ENCODE measurements at places on chromosomes 6 and 20.

- no peak for DNase-seq
These were observed 45.5 kb downstream of the LRFN2 start for GRCh38 chr6:40541556-40542174.

DNA sequence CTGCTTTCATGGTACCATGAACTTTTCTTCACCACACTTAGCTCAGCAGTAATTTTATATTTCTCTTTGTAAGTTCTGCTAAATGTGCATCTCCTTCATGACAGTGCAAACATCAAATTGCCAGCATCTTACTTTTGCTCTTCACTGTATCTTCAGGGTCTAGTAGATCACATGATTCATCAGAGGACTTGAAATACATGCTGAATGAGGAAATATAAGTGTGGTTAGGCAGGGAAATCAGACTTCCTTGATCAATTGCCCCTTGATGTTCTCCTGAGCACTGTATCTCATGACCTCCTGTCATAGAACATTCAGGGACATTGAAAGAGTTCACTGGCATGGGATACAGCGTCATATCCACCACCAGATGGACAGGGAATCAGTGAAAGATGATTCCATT lies 25.3 kb upstream of the POLR1H start:
- no peak for DNase-seq

DNA sequence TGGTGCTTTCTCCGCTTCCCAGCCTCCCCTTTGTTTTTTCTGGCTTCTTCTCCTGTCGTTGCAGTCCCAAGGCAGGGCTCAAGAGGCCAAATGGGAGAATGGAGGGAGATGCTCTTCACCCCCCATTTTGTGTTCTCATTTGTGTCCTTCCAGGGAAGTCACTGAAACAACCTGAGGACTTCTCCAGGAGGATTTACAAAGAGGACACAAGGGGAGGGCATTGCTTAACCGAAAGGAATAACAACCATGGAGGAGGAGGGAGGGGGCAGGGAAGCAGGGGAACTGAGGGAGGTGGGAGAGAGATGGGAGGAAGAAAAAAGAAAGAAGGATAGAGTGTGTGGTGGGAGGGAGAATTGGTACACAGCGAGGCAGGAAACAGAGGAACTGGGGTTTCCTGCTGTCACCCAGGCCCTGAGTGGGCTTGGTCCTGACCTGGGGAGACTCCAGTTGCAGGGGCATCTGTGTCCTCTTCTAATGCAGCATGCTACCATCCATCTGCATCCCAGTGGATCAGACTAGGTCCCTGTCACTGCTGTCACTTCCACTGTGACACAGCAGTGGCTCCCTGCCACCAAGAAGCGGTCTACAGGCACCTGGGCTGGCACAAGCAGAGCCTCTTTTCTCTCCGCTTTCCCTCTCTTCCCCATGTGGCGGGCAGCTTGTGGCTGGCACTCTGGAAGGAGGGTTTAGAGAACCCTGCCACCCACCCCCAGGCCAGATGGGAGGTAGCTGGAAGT lies 17.1 kb upstream of the MLN start:
- no peak for DNase-seq

DNA sequence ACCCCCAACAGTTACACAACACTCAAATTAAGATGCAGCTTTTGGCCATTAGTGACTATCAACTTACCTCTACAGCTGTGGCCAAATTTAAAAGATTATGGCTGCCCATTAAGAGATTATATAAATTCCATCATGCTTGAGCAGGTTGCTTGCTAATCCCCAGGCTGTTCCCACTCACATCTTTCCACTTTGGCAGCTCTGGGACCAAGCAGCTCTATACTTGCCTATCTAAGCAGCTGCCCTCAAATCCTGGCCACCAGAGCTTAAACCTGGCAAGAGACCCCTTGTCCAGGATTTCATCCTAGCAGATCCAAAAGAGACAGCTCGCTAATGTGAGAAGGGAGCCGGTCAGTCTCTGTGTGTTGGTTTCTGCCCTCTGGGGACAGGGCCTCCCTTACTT lies 127.9 kb downstream of the SLC23A2 start:
- DNase-seq = no peak

DNA sequence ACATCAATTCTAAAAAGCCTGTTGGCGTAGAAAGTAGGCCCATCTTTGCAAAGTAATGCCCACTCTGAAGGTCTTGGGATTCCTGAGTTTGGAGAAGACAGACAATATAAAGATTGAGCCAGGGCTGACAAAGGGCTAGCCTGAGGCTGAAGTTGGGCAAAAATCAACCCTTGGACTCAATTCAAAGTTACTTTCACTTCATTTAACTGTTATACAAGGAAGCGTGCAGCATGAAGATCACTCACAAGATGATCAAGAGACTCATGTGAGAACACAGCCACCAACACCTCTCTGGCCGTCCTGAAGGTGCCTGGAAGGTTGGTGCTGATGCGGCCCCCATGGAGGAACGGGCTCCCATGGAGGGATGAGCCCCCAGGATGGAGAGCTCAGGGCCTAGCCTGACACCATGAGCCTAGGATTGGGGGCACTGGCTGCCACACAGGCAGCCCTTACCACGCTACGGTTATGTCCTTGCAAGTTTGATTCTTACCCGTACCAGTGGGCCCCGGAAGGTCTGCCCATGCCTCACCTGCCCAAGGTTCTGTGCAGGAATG lies 26.6 kb downstream of the FOXC1 start:
- DNase-seq = no peak

GRCh38 chr20:47343007-47343472 lies 13.5 kb downstream of the ZMYND8 start:
- no peak for DNase-seq

GRCh38 chr6:87293526-87293925 lies 28.9 kb upstream of the SMIM8 start:
- DNase-seq = no peak

DNA sequence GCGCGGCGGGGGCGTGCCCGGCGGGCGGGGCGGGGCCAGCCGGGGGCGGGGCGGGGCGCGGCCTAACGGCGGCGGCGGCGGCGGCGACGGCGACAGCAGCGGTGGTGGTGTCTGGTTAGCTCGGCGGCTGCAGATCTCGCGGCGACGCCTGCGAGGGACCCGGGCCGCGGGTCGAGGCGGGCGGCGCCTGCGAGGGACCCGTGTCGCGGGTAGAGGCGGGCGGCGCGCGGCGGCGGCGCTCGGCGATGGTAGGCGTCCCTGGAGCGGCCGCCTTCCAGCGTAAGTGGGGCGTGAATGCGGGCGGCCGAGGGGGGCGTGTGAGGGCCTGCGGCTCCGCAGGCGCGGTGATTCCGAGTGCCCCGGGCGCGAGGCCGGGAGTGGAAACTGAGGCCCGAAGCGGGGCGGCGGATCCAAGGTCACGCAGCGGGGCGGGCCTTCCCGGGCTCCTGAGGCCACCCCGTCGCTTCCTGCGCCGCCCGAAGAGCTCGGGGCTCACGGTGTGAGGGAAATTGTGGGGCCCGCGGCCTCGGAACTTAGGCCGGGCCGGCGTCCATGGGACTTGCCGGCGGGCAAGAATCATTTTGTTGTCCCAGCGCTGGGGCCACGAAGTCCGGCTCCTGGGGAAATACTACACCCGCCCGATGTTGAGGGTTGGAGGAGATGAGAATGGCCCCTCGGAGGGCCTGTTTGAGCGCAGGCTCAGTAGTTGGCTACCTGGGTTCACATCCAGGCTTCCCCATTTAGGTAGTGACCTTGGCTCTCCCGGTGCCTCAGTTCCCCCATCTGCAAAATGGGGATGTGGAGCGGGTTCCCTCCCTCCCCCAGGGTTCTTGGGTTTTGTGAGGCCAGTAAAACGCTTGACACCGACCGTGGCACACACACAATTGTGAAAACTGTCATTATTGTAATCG lies at the start of gene CBFA2T2:
Gene CBFA2T2, plus strand, starts transcription at position 74 of the 911 bp plus-strand sequence. Its CDS starts 172 bp downstream, at position 246.
- no peak for DNase-seq

GRCh38 chr20:16428112-16428511 lies 145.1 kb downstream of the KIF16B start:
- DNase-seq = no peak

- no peak for DNase-seq
These were observed 347.5 kb downstream of the CDH4 start for GRCh38 chr20:61599541-61599992.

DNA sequence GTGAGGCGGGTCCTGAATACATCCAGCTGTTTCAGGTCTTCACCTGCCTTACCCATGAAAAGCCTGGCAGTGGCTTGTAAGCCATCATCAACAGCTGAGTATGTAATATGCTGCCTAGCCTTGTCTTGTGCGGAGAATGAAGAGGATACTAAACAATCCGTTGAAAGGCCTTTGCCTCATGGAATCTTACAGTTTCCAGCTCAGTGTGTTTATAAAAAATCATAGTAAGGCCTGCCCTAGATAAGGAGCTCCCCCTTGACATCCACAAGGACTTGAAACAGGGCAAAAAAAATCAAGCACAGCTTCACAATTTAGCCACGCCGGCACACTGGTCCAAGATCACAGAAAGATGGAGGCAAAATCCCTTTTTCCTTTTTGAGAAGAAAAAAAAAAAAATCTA lies 115.7 kb downstream of the KIF16B start:
- no peak for DNase-seq

DNA sequence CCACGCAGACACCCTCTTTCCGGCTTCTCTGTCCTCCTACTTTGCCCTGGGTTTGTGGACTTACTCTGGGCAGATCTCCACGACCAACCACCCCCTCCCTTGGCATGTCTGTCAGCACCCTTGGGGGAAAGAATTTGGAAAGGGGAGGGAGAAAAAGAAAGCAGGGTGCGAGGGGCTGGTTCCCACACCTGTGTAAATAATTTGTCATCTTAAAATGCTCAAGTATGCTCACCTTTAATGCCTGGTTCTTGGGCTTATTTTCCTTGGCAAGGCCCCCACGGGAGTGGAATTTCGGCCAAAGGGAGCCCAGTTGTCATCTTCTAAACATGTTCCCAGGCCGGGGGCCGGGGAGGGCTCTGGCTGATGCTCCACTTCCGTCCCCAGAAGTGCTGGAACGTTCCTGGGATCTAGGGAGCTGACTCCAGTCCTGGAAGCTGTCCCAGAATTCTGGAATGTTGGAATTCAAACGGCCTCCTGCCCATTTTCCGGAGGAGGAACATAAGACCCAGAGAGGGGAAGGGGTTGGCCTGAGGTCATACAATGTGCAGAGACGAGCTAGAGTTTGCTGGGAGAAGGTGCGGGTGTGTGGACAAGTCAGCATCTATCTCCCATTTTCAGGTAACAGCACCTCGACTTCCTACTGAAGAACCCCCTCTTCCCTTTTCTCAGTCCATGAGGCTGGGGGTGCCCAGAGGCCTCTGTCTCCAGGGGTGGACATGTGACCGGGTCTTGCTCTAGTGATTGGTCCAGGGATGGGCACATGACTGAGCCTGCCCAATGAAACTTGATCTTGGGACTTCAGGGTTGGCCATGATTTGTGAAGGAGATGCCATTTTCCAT lies 122.3 kb downstream of the CEBPB start:
- no peak for DNase-seq

- DNase-seq = no peak
These were observed 12.1 kb upstream of the CHRNA4 start for GRCh38 chr20:63372971-63373885.

DNA sequence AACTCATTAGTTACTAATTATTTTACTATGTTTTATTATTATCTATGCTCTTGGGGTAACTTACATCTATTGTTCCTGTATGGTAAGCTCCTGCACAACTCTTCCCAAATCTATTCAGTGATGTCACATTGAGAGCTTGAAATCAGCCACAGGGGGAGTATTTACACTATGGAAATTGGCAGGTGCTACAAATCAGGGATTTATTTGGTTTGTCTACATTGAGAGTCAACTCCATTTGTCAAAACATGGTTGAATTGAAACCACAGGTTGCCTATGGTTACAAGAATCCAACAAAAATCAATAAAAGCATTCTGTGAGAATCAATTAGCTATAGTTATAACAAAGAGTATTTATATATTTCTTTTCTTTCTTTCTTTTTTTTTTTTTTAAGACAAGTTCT lies 3.9 kb upstream of the FITM2 start:
- no peak for DNase-seq

DNA sequence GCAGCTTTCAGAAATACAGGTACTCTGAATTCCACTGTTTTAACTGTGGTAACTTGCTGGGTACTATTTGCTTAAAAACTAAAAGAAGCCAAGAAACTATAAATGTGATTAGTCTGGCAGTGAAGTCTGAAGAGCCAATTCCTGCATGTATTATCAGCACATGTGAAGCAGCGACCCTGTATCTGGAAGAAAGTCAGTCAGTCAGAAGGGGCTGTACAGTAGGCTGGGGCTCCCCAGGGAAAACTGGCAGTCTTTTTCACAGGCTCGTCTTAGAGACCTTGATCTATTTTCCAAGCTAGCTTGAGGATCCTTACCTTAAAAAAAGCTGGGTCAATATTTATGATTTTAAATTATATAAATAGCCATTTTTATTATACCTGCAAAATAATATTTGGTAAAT lies 104.9 kb downstream of the PDSS2 start:
- no peak for DNase-seq

GRCh38 chr20:50303573-50304500 lies 113.2 kb downstream of the CEBPB start:
- DNase-seq = no peak

DNA sequence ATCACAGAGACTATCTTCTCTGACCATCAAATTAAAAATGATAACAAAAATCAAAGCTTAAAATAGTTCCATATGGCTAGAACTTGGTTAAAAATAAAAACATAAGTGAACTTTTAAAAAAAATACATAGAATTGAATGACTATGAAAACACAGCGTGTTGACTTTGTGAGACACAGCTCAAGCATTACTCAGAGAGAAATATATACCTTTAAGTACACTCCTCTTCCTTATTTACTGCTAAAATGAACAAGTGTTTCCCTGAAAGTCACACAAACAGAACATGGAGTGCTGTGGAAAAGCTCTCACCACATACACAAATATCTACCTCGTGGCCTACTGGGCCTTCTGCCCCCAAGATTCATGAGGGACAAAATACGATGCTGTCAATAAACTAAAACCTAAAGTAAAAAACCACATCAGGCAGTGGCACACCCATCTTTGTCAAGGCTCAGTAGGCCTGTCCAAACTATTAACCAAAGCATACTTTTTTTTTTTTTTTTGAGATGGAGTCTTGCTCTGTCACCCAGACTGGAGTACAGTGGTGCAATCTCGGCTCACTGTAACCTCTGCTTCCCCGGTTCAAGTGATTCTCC lies 7.5 kb downstream of the FAXC start:
- DNase-seq = no peak

DNA sequence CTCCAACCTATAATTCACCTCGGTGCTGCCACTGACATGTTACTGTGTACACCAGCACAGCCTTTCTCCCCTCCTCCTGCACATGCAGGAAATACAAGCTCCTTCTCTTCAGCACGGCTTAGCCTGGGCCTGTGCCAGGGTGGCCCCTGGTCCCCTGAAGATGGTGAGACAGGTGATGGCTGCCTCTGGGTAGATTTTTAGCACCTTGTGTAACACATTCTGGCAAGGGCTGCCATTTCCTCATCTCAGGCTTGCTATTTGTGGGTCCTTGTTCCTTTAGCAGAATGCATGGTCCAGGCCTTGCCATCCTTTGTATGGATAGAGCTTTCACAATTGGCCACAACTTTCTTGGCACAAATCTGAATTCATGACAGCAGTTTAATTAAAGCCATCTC lies 151.3 kb downstream of the CDC5L start:
- no peak for DNase-seq

DNA sequence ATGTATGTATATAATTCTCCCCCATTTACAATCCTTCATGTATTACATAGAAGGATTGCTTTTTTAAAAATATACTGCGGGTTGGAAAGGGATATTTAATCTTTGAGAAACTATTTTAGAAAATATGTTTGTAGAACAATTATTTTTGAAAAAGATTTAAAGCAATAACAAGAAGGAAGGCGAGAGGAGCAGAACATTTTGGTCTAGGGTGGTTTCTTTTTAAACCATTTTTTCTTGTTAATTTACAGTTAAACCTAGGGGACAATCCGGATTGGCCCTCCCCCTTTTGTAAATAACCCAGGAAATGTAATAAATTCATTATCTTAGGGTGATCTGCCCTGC lies 3.6 kb downstream of the FOXC1 start:
- DNase-seq = no peak

- DNase-seq = no peak
These were observed 252.0 kb downstream of the SOX4 start for GRCh38 chr6:21845439-21846140.
